Stimulated activated CD8-positive, alpha-beta memory T cell treated with anti-CD3 and anti-CD28 coated beads, Interleukin-7, amount 100 ng/mL, for 48 hours (primary cell): ENCODE measurements at places on chromosomes 5 and 9.

DNA sequence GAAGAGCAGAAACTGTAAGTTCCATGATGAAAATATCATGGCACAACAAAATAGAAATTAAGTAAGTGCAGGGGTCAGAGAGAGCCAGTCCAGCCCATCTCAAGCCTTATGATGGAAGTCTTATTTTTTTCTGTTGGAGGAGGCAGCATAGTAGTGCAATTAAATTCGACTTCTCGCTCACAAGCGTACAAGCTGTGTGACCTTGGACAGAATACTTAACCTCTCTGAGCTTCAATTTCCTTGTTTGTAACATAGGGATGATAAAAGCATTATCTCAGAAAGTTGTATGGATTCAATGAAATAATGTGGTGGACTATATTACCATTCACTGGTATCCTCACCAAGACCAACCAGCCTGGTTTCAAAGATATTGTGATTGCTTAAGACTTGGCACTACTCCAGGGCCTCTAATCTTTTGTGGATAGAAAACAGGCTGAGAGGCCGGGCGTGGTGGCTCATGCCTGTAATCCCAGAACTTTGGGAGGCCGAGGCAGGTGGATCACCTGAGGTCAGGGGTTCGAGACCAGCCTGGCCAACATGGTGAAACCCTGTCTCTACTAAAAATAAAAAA is 26.8 kb upstream of the MVB12B start:
- no peak for DNase-seq

DNA sequence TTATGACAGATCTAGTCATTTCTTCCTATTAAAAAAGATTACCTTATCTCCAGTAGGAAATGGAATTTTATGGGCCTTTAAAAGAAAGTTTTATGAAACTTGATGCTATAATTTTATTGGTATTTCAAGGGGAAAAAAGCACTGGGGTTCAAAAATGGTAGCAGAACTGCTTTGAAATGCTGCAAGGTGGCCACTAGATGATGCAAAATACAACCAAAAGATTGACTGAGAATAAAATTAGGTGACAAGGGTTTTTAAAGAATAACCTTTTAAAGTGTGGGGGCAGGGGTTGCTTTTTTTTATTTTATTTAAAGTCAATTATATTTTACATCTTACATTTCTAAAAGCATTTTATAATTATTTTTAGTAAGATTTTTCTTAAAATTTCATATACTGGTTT is 61.7 kb downstream of the KLF9 start:
- DNase-seq: no peak

DNA sequence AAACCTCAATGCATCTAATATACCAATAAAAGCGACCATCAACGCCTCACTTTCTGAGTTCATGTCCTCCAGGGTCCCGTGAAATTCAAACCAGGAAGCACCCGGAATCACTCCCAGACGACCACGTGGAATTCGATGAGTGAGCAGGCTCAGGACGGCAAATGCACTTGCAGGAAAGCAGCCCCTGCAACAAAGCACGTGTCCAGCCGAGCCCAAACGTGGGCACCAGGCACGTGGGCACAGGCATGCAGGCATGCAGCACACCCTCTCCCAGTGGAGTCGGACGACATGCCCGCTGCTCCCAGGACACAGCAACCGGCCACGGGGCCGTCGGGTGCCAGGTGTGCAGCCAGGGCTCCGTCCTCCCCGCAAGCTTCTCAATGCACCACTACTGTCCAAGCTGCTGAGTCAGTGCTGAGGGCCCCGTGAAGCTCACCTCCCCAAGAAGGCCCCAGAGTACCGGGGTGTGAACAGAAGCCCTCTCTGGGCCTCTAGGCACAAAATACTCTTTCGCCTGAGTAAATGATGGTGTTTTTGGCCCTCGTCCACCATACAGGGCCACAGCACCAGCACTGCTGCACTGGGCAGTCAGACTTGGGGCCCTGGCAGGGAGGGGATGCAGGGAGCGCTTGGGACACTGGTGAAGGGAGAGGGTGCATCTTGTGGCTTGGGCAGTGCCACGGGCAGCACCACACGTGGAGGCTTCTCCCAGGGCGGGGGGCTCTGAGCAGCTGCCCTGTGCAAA is 87.6 kb downstream of the VAV2 start:
- DNase-seq: no peak

DNA sequence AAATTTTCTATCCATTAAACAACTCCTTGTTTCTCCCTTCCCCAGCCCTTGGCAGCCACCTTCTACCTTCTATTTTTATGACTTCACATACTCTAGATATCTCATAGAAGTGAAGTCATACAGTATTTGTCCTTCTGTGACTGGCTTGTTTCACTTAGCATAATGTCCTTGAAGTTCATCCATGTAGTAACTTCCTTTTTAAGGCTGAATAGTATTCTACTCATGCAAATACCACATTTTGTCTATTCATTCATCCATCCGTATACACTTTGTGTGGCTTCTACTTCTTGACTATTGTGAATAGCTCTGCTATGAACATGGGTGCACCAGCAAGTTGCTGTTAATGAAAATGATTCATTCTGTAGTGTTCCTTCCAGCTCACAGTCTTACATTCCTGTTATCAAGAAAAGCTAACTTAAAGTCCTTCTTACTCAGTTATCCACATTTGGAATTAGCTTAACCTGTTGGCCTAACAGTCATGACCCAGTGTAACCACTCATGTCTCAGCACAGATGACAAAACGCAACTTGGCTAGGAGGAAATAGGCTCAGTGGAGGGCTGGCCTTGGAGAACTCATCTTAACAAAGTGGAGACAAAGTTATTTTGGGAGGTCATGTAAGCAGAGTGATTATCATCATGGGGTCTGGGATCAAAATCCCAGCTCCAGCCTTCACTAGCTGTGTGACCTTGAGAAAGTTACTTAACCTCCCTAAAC is 129.7 kb upstream of the MAP3K1 start:
- no peak for DNase-seq

GRCh38 chr5:34041247-34041972 is 1.6 kb downstream of the C1QTNF3 start:
- DNase-seq: no peak
